ENCODE measurements at places on chromosomes 4 and X.

DNA sequence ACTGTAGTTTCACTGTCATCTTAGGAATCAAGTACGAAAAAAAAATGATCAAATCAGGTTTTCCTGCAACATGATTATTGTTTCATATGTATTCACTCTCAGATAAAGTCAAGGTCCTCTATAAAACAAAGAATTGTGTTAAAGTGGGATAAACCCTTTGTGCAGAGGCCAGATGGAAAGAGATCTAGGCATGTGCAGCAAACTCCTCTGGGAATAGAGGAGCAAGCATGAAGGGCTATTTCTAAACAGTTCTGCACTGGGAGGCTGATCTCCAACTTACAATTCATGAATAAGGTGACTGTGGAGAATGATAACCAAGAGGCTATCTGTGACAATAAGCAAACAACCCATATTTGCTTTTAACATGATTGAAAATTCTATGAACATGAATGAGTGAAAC is 2.4 kb upstream of the WDFY3 start:
- no peak for DNase-seq

- no peak for DNase-seq
These were observed 219.5 kb downstream of the HS6ST2 start for GRCh38 chrX:132738951-132739350.

DNA sequence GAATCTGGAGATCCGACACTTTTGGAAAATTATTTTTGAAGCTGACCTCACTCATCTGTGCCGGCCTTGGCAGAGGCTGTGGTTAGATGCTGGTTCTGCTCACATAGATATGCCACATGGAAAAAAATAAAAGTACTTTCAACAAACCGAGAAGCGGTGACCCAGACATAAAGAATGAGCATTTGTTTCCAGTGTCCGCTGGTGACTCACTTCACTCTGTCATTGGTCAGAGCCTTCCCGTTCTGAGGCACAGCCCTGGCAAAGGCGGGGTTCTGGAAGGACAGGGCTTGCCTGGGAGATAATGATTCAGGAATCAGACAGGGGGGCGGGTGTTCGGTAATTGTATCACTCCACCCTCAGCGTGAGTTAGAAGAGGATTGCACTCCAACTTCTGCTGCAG is 172.4 kb upstream of the MXRA5 start:
- peak; percentile 37 for DNase-seq

DNA sequence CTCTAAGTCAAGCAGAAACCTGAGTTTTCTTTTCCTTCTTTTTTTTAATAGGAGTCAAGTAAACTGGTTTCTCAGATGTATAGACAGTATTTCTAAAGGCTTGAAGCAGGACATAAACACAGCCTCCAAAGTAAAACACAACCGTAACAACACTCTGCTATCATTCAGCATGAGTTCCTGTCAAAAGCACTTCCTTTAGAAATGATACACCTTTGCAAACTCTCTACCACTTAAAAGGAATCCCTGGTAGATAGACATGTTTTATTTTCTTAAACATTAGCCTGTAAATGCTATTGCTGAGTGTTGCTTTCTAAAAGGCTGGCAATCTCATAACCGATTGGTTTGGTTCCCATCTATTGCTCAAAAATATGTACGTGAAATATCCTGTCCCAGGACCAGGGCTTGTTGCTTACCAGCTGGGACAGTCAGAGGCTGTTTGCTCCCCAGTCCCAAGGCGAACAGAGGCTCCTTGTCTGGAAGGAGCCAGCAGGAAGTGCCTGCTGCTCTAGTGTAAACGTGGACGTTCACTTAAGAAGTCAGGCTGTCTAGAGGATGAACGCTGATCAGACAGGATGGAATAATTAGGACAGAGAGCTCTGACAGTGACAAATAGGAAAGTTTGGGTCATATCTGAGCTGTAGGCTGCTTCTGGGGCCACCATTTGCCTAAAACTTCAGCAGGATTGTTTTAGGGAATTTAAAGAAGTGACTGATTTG is 173.9 kb upstream of the KLF3 start:
- DNase-seq, result no peak

DNA sequence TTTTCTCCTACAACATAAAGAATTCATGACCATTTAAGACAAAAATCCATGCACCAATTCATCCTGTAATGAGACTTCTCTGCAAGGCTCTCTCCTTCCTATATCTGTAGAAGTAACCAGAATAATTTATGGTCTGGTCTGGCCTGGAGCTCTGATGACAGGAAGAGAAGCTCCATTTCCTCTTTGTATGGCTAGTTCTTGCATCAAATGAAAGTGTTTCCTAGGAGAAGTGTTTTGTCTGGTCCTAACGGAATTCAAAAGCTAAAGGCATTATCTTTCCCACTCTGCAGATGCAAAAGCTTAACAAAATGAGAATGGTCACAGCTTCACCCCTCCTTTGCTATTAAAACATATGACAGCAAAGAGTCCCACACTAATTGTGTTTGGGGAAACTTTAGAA is 55.1 kb downstream of the SPATA18 start:
- DNase-seq, result no peak

DNA sequence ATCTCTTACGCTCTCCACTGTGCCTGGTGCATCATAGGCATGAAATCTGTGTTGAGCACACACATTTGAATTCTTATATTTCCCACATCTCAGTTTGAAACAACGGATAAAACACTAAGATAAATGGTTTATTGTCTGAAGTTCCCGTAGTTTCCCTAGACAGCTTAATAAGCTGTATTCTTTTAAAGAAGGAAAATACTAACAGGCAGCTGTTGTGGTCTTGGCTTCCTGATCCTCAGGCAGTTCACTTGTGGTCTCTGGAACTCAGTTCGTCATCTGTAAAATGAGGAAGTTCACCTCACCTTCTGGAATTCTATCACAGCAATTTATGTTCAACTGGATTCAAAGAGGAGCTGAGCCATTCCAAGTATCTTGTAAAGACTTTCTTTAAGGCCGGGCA is 1805.6 kb upstream of the TENM3 start:
- DNase-seq, result no peak

GRCh38 chr4:173074501-173074946 is 94.1 kb upstream of the GALNT7 start:
- no peak for DNase-seq

DNA sequence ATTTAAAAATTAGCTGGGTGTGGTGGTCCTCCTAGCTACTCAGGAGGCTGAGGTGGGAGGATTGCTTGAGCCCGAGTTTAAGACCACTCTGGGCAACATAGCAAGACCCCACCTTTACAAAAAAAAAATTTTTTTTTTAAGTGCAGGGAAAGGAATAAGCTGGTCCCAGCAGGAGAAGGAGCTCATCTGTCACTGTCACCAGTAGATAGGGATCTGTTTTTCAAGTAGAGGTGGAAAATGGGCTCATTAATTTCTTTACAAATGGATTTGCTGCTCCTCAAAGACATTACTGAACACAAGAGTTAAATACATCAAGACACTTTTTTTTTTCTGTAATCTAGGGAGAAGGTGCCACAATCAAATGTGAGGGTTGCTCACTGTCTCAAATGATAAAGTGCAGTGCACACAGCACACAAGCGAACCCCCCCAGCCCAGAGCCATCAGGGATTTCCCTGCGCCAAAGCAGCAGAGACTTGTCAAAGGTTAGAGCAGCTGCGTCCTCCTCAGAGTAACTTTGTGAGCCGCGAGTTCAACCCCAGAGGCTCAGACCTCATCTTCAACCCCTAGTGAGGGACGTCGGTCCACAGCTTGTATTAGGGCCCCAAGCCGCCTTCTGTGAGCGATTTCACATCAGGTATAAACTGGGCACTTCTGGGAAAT is 14.3 kb upstream of the MTNR1A start:
- no peak for DNase-seq

DNA sequence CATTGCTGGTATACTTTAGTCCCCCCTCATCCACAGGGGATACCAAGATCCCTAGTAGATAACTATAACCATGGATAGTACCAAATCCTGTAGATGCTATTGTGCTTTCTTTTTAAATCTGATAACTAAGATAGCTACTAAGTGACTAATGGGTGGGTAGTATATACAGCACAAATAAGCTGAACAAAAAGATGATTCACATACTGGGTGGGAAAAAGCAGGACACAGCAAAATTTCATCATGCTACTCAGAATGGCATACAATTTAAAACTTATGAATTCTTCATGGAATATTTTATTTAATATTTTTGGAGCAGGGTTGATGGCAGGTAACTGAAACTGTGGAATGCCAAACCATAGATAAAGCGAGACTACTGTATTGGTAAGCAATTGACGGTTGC is 161.6 kb downstream of the IL15 start:
- DNase-seq, result no peak

DNA sequence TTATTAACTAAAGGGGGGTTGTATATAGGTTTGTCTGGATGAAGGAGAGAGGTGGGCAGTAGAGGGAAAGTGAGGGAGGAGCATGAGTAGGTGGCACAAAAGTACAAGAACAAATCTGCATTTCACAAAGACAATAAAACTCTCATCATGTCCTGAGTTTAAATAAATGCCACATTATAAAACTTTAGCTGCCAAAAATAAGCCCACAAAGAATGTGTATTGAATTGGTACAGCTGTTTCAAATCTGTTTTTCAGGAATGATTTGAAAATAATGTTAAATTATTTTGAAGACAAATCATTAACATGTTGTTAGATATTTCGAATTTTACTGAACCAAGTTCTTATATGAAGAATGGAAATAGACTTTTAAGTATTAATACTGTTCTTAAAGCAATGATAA is 5.8 kb downstream of the CNKSR2 start:
- no peak for DNase-seq

- no peak for DNase-seq
These were observed 28.4 kb downstream of the TRMT44 start for GRCh38 chr4:8468746-8469535.

GRCh38 chrX:128458888-128459287 is 406.7 kb upstream of the ACTRT1 start:
- DNase-seq, result no peak

DNA sequence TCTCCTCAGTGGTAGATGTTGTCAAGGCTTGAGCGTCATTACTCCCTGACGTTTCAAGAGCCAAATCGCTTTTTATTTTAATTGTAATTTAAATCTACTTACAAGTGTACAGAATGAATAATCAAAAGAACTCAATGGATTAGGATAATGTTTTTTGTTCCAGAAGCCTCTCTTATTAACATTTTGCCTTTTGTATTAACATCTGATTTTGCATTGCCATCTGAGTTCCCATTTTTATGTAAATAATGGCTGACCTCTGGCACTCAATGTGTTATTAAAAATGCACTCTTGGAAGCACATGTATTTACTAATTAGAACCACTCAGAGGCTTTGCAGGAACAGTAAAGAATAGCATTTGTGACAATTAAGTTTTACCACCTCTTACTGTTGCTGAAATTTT is 411.0 kb downstream of the EPHA5 start:
- no peak for DNase-seq

GRCh38 chrX:115330498-115331168 is 41.1 kb downstream of the LUZP4 start:
- DNase-seq, result no peak

DNA sequence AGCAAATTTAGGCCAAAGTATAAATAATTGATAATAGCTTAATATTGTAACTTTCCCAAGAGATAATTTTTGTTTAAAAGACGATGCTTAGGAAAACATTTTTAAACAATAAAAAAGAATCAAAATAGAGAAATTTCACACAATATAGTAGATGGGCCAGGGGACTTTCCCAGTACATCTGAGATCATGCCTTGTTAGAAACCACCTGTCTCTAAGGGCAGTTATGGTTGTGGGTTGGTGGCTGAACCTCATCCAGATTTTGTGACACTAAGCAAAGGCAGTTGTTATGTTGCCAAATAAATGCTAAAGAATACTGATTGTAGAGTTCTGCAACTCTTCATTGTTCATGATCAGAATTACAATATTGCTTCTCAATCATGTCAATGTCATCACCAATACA is 270.6 kb downstream of the BANK1 start:
- DNase-seq, result no peak

DNA sequence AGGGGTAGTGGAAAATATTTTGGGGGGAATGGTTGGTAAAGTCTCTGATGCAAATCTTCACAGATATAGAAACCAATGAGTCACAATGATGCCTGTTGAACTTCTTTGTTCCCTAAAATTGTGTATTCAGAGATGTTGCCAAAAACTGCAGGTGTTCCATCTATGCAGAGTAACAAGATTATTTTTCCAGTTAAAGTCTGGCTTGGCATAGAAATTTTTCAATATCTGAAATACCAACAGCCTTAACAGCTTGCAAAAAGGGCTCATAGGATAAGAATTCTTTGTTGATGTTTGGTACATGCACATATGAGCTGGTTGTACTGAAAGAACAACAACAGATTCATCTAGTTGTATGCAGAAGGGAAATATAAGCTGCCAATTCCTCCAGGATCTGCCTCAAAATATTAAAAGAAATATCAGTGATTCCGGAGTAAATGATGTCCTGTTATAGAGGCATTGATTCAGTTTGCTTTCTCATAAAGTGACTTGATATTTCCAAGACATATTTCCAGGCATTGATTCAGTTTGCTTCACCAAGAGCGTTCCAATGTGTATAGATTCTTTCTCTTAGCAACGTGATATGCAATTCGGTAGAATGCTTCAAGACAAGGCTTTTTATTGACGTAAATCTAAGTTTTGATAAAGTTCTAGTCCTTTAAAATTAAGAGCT is 564.4 kb downstream of the TMA16 start:
- DNase-seq, result no peak

DNA sequence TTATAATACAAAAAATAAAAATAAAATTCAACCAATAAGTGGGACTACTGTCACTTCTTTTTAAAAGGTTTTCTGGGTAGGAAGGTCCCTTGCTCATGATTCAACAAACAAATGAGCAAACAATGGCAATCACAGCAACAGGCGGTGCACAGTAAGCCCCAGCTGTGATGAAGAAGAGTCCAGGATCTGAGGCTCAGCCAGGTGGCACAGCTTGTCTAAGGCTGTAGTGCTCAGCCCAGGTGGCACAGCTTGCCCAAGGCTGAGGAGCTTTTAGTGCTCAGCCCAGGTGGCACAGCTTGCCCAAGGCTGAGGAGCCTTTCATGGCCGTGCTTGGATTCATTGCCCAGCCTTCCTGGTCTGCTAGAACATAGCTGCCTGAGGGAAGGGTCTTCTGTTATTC is 75.0 kb downstream of the ZFYVE28 start:
- peak; percentile 34 for DNase-seq

DNA sequence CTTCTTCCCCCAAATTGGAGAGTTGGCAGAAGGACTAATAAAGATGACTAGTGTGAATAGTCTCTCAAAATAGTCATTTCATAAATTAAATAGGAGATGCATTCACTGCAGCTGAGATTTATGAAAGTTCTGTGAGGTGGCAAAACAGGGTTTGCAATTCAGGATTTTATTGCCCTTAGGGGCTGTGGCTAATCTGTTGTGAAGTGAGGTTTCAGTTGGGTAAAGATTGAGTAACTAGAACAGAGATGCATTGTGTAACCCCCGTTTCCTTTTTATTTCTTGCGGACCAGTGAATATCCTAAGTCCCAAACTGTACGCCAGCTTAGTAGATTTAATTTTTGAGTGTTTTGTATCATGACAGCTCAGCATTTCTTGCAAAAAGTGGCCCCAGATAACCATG is 16.2 kb upstream of the SCRG1 start:
- DNase-seq, result no peak

GRCh38 chr4:11421116-11421515 is 7.6 kb downstream of the HS3ST1 start:
- DNase-seq, result no peak

GRCh38 chr4:150139297-150139865 is 61.1 kb downstream of the DCLK2 start:
- DNase-seq, result no peak

Measured in tibial artery (tissue), 4 donors.